Activated T-helper 2 cell treated with anti-CD3 and anti-CD28 coated beads, Interferon-gamma antibody, Interleukin-2, Interleukin-4, amounts not matched to agents 10 μg/mL and 5 μg/mL and 100 μg/mL, durations not matched to agents 14 hours and 24 hours and 36 hours (primary cell): ENCODE measurements at places on chromosomes 13 and 19. TPM values are rescaled to one million over a fixed set of nuclear protein-coding genes. Genes with fewer than 3 reads are reported as not detected.

DNA sequence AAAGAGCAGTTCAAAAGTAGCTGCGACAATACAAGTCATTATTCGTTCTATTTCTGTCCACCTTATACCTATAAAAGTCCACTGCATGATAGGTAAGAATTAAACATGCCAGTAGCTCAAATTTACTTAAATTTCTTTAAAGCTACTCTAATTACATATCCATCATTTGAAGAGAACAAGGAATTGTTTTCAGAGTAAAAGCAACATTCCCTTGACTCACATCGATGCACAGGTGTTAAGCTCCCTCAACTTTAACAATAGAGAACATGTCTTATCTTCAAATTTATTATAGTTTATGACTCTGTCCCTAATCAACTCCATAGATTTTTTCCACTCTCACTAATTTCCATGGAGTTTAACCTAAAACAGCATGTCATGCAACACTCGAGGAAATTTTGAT lies 157.5 kb upstream of the ATXN8OS start:
- H3K36me3 ChIP-seq: no peaks in the 10 kb centered on the region
- H3K27ac ChIP-seq: no peak overlapping the region
- no peaks in the 10 kb centered on the region for H3K27me3 ChIP-seq
- no peaks in the 10 kb centered on the region for H3K4me1 ChIP-seq
- no peak overlapping the region for H3K4me3 ChIP-seq
- no peak for DNase-seq

The C1QTNF9 gene
- not detected in 2 replicates for total RNA-seq

The MISP3 gene
- total RNA-seq: 5.3 and 5.5 TPM in 2 replicates

The SBK2 gene
- total RNA-seq: not detected in 2 replicates

The CILP2 gene
- total RNA-seq: 0.14 and 0.21 TPM in 2 replicates

The CLEC11A gene
- total RNA-seq: 1.2 and 1.7 TPM in 2 replicates

GRCh38 chr19:53581871-53582279 lies 43.9 kb downstream of the ZNF331 start:
- H3K27ac ChIP-seq: no peak overlapping the region
- H3K4me1 ChIP-seq: no peaks in the 10 kb centered on the region
- no peak overlapping the region for H3K4me3 ChIP-seq
- no peaks in the 10 kb centered on the region for H3K27me3 ChIP-seq

The APOE gene
- 0.94 TPM in 2 replicates for total RNA-seq

- no peaks in the 10 kb centered on the region for H3K4me1 ChIP-seq
- DNase-seq: no peak
- no peaks in the 10 kb centered on the region for H3K27me3 ChIP-seq
- H3K27ac ChIP-seq: no peak overlapping the region
- H3K36me3 ChIP-seq: no peaks in the 10 kb centered on the region
Measured at GRCh38 chr13:105641121-105641520, 894.3 kb downstream of the EFNB2 start.

DNA sequence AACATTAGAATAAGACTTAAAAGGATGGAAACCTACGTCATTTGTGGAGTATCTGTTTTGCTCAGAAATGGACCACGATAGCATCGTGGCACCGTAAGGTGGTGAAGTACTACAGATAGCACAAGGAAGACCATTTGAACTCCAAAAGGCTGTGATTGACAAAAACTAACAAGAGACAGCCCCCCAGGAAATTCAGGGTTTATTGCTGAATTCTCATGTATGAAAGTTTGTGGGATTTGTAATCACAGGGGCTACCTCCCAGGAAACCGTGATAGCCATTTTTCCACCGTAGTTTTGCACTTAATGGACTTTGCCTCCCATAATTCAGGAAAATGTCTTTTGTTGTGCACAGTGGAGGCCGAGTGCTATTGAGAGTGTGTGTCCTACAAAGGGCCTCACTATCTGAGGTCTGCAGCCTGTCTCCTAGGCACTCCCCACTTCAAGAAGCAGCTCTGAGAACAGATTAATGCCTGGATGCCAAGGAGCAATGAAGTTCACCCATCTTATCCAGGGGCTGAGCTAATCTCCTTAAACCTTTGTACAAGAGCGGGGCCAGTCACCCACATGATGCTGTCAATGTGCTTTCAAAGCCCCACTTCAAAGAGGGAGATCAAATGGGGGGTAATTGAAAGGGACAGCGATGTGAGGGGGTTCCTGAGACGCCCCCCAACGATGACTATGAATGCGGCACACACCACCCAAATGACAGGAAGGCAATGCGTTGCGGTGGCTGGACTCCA lies 182.6 kb downstream of the COL4A1 start:
- H3K4me3 ChIP-seq: no peak overlapping the region
- peaks cover 1% of the 10 kb centered on the region for H3K4me1 ChIP-seq
- H3K36me3 ChIP-seq: no peaks in the 10 kb centered on the region

- H3K4me1 ChIP-seq: no peaks in the 10 kb centered on the region
- no peak overlapping the region for H3K4me3 ChIP-seq
- DNase-seq: no peak
- H3K27ac ChIP-seq: no peak overlapping the region
Measured at GRCh38 chr13:71214821-71215220, 652.2 kb downstream of the DACH1 start.

- H3K4me1 ChIP-seq: no peaks in the 10 kb centered on the region
- DNase-seq: no peak
- H3K36me3 ChIP-seq: no peaks in the 10 kb centered on the region
- H3K27me3 ChIP-seq: no peaks in the 10 kb centered on the region
Measured at GRCh38 chr13:85236413-85236812, 562.8 kb downstream of the SLITRK6 start.

GRCh38 chr19:8506402-8506957 lies 4.0 kb upstream of the PRAM1 start:
- peak overlapping the region; percentile 86 for H3K4me3 ChIP-seq
- DNase-seq: no peak
- peaks cover 2% of the 10 kb centered on the region for H3K36me3 ChIP-seq
- peaks cover 5% of the 10 kb centered on the region for H3K4me1 ChIP-seq
- H3K27me3 ChIP-seq: no peaks in the 10 kb centered on the region

GRCh38 chr13:41608839-41609177 lies 151.5 kb downstream of the RGCC start:
- peaks cover 30% of the 10 kb centered on the region for H3K36me3 ChIP-seq
- H3K4me1 ChIP-seq: no peaks in the 10 kb centered on the region
- H3K27me3 ChIP-seq: no peaks in the 10 kb centered on the region

The FUT2 gene
- total RNA-seq: not detected in 2 replicates

DNA sequence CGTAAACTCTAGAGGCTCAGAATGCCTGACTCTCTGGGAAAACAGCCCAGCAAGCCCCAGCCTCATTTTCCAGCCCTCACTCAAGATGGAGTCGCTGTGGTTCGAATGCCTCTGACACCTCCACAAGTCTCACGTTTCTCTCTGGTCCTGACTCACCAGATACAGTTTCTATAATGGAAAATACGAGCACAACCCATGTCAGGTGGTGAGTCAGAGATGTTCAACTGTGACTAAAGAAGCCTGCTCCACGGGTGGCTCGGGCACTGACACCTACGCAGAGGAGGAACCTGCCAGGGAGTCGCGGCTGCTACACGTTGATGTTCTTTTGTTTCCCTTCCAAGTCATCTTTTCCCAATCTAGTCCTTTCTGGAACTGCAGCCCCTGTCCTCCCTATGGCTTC lies 87.1 kb upstream of the STK24 start:
- H3K27ac ChIP-seq: peak overlapping the region; percentile 58
- no peak overlapping the region for H3K4me3 ChIP-seq
- peak; percentile 18 for DNase-seq
- peaks cover 18% of the 10 kb centered on the region for H3K4me1 ChIP-seq

DNA sequence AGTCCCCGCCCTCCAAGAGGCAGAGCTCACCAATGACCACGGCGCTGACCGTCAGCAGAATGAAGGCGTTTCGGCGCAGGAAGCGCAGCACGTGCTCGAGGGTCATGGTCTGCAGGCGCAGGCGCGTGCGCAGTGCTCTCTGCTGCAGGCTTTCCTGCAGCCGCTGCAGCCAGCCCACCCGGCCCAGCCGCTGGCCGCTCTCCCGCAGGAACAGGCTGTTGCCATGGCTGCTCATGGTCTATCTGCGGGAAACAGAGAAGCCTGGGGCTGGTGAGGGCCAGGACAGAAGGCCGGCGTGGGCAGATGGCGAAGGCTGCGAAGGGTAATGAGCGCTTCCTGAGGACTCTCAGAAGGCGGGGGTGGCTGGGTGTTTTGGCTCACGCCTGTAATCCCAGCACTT lies 7.0 kb downstream of the SLC1A6 start:
- no peaks in the 10 kb centered on the region for H3K36me3 ChIP-seq
- H3K4me3 ChIP-seq: no peak overlapping the region
- no peak for DNase-seq
- H3K4me1 ChIP-seq: no peaks in the 10 kb centered on the region
- no peak overlapping the region for H3K27ac ChIP-seq

- H3K36me3 ChIP-seq: peaks cover 3% of the 10 kb centered on the region
- DNase-seq: no peak
- no peak overlapping the region for H3K4me3 ChIP-seq
- no peaks in the 10 kb centered on the region for H3K4me1 ChIP-seq
- H3K27ac ChIP-seq: no peak overlapping the region
- no peaks in the 10 kb centered on the region for H3K27me3 ChIP-seq
Measured at GRCh38 chr19:58021541-58022282, 12.1 kb upstream of the ZSCAN1 start.

The ZFP14 gene
- total RNA-seq: 2.0 and 2.4 TPM in 2 replicates

The CGB7 gene
- not detected in 2 replicates for total RNA-seq

GRCh38 chr19:11024259-11024658 lies 63.4 kb downstream of the SMARCA4 start:
- no peak for DNase-seq

GRCh38 chr13:54124700-54125099 lies 1096.1 kb downstream of the OLFM4 start:
- H3K27ac ChIP-seq: no peak overlapping the region
- DNase-seq: no peak
- H3K4me3 ChIP-seq: no peak overlapping the region
- no peaks in the 10 kb centered on the region for H3K36me3 ChIP-seq
- no peaks in the 10 kb centered on the region for H3K27me3 ChIP-seq

DNA sequence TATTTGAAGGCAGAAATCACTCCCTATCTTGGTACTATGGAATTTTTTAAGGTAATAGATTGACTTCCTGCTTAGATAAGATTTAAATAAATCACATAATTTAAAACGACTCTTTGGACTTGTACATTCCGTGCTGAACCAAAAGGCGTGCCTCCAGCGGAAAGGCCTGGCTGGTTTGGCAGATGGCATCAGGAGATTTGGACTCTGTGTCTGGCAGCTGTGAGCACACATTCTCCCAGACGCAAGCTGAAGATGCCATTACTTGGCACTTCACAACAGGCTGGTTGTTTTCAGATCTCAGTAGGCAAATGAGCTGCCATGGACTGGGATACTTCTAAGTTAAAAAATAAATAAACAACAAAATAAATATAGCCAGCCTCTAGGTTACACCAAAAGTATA lies 104.5 kb upstream of the SLC15A1 start:
- H3K4me1 ChIP-seq: peaks cover 19% of the 10 kb centered on the region
- H3K4me3 ChIP-seq: no peak overlapping the region
- H3K27me3 ChIP-seq: no peaks in the 10 kb centered on the region
- peaks cover 83% of the 10 kb centered on the region for H3K36me3 ChIP-seq
- no peak for DNase-seq

DNA sequence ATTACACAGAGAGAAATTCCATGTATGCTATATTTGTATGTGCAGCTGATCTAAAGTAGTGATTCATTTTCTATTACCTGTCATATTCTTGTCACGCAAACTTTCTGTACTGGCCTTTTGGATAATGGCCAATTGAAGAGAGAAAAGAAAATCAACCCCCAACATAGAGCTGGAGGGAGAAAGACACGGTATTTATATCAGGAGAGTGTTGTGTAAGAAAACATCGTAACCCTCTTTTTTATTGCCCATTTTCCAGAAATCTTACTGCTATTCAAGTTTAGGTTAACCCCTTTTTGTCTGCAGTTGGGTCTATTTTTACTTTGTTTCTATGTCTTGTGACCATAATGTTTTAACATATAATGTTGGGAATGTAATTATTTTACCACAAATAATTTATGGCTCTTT lies 27.9 kb downstream of the DGKH start:
- DNase-seq: no peak
- peaks cover 14% of the 10 kb centered on the region for H3K4me1 ChIP-seq
- H3K4me3 ChIP-seq: no peak overlapping the region

The TMEM150B gene
- total RNA-seq: 0.41 and 0.46 TPM in 2 replicates

DNA sequence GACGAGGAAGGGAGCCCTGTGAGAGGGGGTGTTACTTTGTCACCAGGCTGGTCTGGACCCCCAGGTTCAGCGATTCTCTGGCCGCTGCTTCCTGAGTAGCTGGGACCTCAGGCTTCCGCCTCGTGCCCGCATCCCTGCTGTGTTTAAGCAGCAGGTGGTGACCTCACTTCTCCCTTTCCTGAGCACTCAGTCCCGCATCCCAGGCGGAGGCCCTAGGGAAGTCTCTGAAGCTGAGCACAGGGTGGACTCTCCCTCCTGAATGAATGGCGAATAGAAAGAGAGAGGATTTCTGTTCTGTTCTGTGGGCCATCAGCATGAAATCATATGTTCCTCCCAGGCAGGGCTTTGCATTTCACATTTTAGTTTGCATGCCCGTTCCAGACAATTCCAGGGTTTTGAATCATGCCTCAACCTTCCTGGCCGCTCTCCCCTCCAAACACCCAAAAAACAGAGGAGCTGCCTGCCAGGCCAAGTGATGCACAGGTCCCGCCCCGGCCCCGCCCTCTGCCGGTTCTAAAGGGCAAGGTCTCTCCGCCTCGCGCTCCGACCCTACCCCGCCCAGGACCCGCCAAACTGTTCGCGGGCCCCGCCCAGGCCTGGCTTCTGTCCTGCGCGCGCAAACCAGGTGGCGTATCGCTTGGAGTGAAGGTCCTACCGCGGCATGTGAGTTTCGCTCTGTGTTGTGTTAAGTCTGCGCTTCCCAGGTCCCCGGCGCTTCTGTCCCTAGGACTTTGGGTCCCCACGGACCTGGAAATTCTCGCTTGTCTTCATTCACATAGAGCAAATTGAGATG lies 35.1 kb upstream of the ZNF808 start:
- H3K36me3 ChIP-seq: no peaks in the 10 kb centered on the region
- H3K4me1 ChIP-seq: no peaks in the 10 kb centered on the region
- no peak for DNase-seq
- no peak overlapping the region for H3K4me3 ChIP-seq
- H3K27me3 ChIP-seq: no peaks in the 10 kb centered on the region

- no peak for DNase-seq
- no peaks in the 10 kb centered on the region for H3K4me1 ChIP-seq
- no peak overlapping the region for H3K27ac ChIP-seq
- H3K36me3 ChIP-seq: no peaks in the 10 kb centered on the region
- H3K27me3 ChIP-seq: peaks cover 27% of the 10 kb centered on the region
- no peak overlapping the region for H3K4me3 ChIP-seq
Measured at GRCh38 chr19:2592824-2593223, 109.7 kb downstream of the GNG7 start.

DNA sequence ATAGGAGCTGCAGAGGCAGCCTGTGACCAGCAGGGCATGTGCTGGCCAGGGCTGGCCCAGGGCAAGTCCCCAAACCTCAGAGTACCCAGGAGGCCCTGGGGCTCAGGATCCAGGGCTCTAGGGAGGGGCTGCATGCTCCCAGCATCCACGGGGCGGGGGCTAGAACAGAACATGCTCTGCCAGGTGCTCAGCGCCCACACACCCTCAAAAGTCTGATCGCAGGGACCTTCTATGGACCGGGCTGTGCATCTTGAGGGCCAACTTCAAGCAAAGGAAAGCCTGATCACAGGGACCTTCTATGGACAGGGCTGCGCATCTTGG lies 33.5 kb downstream of the ELL start:
- H3K27ac ChIP-seq: no peak overlapping the region
- DNase-seq: no peak
- H3K27me3 ChIP-seq: no peaks in the 10 kb centered on the region
- H3K36me3 ChIP-seq: no peaks in the 10 kb centered on the region
- no peak overlapping the region for H3K4me3 ChIP-seq
- peaks cover 25% of the 10 kb centered on the region for H3K4me1 ChIP-seq

The FLT1 gene
- 29.9 and 32.4 TPM in 2 replicates for total RNA-seq

GRCh38 chr13:46797501-46798237 lies 708 bp upstream of the ESD start:
- peaks cover 16% of the 10 kb centered on the region for H3K36me3 ChIP-seq
- no peak for DNase-seq
- peaks cover 4% of the 10 kb centered on the region for H3K27me3 ChIP-seq
